Hepatocyte (in vitro differentiated cells): ENCODE measurements at places on chromosomes 5 and 9. TPM values are rescaled to one million over a fixed set of nuclear protein-coding genes. Genes with fewer than 3 reads are reported as not detected.

PIP5K1B gene
- total RNA-seq = 10.2 and 11.1 TPM in 2 replicates

DNA sequence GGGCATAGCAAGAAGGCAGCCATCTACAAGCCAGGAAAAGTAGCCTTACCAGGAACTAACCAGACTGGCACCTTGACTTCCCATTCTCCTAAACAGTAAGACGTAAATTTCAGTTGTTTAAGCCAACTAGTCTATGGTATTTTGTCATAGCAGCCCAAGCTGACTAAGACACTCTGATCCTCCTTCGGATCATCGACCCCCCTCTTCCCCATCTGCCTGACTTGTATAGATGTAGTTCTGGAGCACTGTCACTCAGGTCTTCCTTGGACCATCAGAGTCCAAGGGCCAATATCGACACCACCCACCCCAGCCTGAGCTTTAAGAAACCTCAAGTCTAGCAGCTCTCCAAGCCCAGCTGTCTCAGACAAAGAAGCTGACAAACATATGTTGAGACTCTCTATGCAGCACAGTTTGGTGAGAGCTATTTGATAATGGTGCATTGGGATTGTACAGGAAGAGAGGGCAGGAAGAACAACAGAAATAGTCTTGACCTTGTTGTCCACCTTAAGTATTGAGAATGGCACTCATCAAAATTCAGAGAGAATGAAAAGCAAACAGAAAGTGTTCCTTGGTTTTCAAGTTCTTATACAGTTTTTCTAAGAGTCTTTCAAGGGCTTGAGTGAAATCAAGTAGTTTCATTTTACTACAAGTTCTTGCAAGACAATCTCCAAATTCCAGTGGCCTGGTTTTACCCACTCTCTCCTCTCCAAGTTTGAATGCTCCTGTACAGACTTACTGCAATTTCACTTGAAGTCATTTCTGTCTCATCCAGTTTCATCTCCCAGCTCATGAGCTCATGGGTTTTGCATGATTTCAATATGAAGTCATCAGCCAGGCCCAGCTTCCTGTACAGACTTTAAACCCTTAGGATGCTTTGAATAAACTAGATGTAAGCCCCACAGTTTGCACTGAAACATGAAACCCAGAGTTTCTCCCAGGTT is 122.3 kb upstream of the RAI14 start:
- H3K4me3 ChIP-seq = no peak overlapping the region
- no peaks in the 10 kb centered on the region for H3K36me3 ChIP-seq
- DNase-seq = peak; percentile 67

DNA sequence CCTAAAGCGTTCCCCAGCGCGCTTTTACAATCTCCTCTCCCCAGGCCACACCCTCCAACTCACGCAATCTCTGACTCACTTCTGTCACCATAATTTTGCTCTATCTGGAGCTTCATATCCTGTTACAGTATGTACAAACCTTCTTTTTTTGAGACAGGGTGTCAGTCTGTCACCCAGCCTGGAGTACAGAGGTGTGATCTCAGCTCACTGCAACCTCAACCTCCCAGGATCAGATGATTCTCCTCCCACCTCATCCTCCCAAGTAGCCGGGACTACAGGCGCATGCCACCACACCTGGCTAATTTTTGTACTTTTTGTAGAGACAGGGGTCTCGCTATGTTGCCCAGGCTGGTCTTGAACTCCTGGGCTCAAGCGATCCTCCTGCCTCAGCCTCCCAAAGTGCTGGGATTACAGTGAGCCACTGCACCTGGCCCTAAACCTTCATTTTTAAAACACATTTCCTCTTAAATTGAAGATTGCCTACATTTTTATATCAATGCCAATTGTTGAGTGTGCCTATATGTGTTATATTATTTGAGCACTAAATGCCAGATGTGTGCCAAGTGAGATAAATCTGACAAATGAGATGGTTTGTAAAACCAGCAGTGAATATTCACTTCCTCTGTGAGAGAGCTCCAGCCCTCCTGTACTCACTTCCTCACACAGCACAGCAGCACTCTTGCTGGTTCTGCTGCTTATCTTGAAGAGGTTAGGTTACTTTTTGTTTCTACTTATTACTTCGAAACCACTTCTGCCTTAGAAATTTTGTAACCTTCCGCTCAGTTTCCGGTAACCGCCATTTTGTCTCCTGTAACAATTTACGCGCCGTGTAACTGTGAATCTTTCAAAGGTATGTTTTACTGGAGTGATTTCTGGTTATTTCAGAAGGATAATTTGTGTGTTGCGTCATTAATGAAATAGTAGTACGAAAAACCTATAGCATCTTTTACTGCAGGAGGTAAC is 57.9 kb downstream of the DOCK8 start:
- H3K27me3 ChIP-seq = no peaks in the 10 kb centered on the region
- no peaks in the 10 kb centered on the region for H3K36me3 ChIP-seq
- no peak overlapping the region for H3K27ac ChIP-seq
- H3K4me1 ChIP-seq = no peaks in the 10 kb centered on the region
- H3K4me3 ChIP-seq = no peak overlapping the region

GRCh38 chr5:111772456-111773122 is 15.6 kb upstream of the NREP start:
- DNase-seq = peak; percentile 26
- H3K36me3 ChIP-seq = no peaks in the 10 kb centered on the region
- no peak overlapping the region for H3K4me3 ChIP-seq
- H3K27me3 ChIP-seq = no peaks in the 10 kb centered on the region
- peaks cover 14% of the 10 kb centered on the region for H3K4me1 ChIP-seq

ZDHHC11 gene
- total RNA-seq = 3.0 and 5.8 TPM in 2 replicates

- no peaks in the 10 kb centered on the region for H3K27me3 ChIP-seq
- H3K36me3 ChIP-seq = no peaks in the 10 kb centered on the region
- no peaks in the 10 kb centered on the region for H3K4me1 ChIP-seq
- H3K4me3 ChIP-seq = no peak overlapping the region
- no peak for DNase-seq
Observed at GRCh38 chr9:115192835-115193525, 75.0 kb upstream of the TNC start.

DNA sequence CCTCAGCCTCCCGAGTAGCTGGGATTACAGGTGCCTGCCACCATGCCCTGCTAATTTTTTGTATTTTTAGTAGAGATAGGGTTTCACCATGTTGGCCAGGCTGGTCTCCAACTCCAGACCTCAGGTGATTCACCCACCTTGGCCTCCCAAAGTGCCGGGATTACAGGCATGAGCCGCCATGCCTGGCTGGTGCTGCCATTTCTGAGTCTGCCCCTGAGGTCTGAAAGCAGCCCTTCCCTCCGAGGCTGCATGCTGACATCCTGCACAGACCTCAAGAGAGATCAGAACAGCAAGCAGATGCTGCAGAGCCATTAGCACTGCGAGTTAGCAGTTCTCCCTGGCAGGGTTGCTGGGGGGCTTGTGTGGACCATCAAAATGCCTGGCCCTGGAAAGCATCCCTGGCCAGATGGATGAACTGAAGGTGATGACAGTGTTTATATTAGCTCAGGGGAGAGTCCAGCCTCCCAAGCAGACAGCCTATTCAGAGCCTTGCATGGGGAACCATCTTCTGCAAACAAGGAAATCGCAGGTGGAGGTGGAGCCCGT is 176.5 kb upstream of the PANK3 start:
- H3K4me3 ChIP-seq = no peak overlapping the region
- no peaks in the 10 kb centered on the region for H3K36me3 ChIP-seq
- DNase-seq = no peak
- H3K27me3 ChIP-seq = no peaks in the 10 kb centered on the region
- peaks cover 5% of the 10 kb centered on the region for H3K4me1 ChIP-seq

DNA sequence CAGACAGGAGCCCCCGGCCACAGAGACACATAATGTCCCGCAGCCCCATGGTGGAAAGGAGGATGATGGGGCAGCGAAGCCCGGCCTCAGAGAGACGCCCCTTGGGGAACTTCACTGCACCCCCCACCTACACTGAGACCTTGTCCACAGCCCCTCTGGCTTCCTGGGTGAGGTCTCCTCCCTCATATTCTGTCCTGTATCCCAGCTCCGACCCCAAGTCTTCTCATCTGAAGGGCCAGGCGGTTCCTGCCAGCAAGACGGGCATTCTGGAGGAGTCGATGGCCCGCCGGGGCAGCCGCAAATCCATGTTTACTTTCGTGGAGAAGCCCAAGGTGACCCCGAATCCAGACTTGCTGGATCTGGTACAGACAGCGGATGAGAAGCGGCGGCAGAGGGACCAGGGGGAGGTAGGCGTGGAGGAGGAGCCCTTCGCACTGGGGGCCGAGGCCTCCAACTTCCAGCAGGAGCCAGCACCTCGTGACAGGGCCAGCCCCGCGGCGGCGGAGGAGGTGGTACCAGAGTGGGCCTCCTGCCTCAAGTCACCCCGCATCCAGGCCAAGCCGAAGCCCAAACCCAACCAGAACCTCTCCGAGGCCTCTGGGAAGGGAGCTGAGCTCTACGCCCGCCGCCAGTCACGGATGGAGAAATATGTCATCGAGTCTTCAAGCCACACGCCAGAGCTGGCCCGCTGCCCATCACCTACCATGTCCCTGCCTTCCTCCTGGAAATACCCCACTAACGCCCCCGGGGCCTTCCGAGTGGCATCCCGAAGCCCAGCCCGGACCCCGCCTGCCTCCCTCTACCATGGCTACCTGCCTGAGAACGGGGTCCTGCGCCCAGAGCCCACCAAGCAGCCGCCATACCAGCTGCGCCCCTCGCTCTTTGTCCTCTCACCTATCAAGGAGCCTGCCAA is 8.9 kb downstream of the SYNPO start:
- no peak for DNase-seq
- H3K4me1 ChIP-seq = peaks cover 12% of the 10 kb centered on the region
- H3K4me3 ChIP-seq = no peak overlapping the region
- no peak overlapping the region for H3K27ac ChIP-seq
- no peaks in the 10 kb centered on the region for H3K27me3 ChIP-seq

GRCh38 chr5:67537439-67538148 is 341.0 kb upstream of the CD180 start:
- no peaks in the 10 kb centered on the region for H3K27me3 ChIP-seq
- DNase-seq = no peak
- peaks cover 21% of the 10 kb centered on the region for H3K4me1 ChIP-seq
- no peak overlapping the region for H3K27ac ChIP-seq
- no peak overlapping the region for H3K4me3 ChIP-seq
- no peaks in the 10 kb centered on the region for H3K36me3 ChIP-seq

GRCh38 chr5:95148453-95148852 is 136.4 kb downstream of the MCTP1 start:
- no peak overlapping the region for H3K4me3 ChIP-seq
- no peaks in the 10 kb centered on the region for H3K4me1 ChIP-seq
- H3K27ac ChIP-seq = no peak overlapping the region
- H3K36me3 ChIP-seq = no peaks in the 10 kb centered on the region
- no peaks in the 10 kb centered on the region for H3K27me3 ChIP-seq

DNA sequence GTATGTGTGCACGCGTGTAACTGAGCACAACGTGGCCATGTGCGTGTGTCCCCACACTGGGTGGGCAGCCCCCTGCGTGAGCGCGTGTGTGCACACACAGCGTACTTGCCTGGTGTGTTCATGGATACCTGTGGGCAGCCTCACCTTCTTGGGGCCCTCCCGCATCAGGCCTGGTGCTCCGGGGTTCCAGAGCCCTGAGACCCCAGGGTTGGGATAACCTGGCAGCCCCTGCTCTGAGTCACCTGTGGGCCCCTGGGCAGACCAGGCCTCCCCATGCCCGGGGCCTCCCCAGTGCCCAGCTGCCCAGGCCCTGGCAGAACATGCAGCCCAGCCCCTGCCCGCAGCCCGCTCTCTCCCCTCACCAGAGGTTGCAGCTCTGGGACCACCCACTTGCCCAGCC is 25.2 kb downstream of the LHX3 start:
- no peaks in the 10 kb centered on the region for H3K36me3 ChIP-seq
- peaks cover 2% of the 10 kb centered on the region for H3K27me3 ChIP-seq
- no peak for DNase-seq
- H3K4me3 ChIP-seq = no peak overlapping the region

DNA sequence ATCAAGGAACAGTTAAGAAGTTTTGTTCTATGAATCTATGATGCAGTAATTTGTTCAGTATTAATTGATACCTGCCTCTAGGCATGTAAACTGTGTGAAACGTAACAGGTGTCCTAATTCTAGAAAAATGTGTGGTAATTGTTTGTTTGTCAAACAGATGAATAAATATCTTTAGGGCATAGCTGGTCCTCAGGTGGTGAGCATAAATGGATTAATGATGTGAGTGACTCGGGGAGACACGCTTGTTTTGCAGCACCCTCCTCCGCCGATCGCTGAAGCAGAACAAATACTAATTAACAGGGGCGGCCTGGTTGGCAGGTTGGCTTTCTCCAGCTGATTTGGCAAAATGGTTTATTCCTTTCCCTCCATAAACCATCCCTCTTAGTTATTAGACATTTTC is 88.8 kb downstream of the TLE4 start:
- no peak overlapping the region for H3K27ac ChIP-seq
- H3K27me3 ChIP-seq = no peaks in the 10 kb centered on the region
- H3K36me3 ChIP-seq = no peaks in the 10 kb centered on the region

PDCD1LG2 gene
- total RNA-seq = not detected in 2 replicates

LRRC19 gene
- total RNA-seq = 44.6 and 44.8 TPM in 2 replicates

DNA sequence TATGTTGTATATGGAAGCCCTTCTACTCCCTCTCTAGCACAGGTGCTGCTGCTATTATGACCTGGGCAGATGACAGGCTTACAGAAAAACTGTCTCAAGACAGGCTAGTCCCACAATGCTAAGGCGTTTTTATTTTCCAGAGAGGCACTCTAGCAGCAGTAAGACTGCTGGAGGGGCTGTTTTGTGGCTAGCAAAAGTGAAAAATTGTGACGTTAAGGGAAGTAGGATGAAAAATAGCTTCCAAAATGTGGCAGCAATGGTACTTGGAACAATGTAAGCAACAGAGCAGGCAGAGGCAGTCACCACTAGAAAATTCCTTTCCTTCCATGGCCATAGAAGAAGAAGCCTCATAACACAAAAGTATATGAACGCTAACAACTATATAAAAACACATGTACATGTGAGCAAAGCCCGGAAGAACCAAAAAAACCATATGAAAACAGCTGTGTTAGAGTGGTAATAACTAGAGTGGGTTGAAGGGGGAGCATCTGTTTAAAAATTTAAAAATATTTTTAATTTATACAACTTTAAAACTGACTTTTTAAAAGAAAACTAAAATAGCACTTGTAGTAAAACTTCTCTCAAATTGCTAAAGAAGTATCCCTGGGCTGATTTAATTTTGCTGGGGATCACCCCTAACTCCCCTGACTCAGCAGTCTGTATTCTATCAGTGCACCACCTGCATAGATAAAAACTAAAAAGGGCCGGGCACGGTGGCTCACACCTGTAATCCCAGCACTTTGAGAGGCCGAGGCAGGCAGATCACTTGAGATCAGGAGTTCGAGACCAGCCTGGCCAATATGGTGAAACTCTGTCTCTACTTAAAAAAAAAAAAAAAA is 30.6 kb downstream of the CLINT1 start:
- no peak for DNase-seq
- H3K36me3 ChIP-seq = no peaks in the 10 kb centered on the region
- no peak overlapping the region for H3K27ac ChIP-seq
- no peaks in the 10 kb centered on the region for H3K27me3 ChIP-seq
- no peaks in the 10 kb centered on the region for H3K4me1 ChIP-seq

DNA sequence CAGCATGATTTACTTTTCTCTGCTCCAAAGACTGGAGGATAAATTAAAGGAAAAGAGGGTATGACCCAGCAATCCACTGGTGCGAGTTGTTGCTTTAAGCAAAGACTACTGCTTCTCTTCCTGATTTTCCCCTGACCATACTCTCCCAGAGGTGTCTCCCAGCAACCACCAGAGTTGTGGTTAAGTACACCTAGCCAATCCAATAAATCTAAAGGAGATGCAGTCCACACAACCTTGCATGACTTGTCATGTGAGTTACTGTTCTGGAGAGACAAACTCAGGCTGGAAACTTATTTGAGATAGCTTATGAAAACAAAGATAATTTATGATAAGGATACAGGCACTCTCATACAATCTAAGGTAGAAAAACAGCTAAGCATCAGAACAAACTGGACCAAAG is 11.9 kb downstream of the TMC1 start:
- H3K27me3 ChIP-seq = no peaks in the 10 kb centered on the region
- H3K27ac ChIP-seq = peak overlapping the region; percentile 76
- peaks cover 6% of the 10 kb centered on the region for H3K4me1 ChIP-seq
- H3K36me3 ChIP-seq = no peaks in the 10 kb centered on the region

ORM1 gene
- total RNA-seq = 397 and 472 TPM in 2 replicates
